ENCODE measurements at places on chromosomes 16 and 17. TPM values are rescaled to one million over a fixed set of nuclear protein-coding genes. Genes with fewer than 3 reads are reported as not detected.

ABCC11 gene
- total RNA-seq = not detected

CLEC19A gene
- not detected for total RNA-seq

HOXB1 gene
- total RNA-seq = not detected

TBC1D3E gene
- not detected for total RNA-seq

TM4SF5 gene
- total RNA-seq = not detected

DNAAF1 gene
- not detected for total RNA-seq

GP1BA gene
- not detected for total RNA-seq

KRT9 gene
- not detected for total RNA-seq

CHD9NB gene
- 0.29 TPM for total RNA-seq

RSL1D1 gene
- 90.8 TPM for total RNA-seq

SSTR5 gene
- total RNA-seq = not detected

NIP7 gene
- total RNA-seq = 34.9 TPM

NKD1 gene
- not detected for total RNA-seq

AANAT gene
- total RNA-seq = not detected

SRL gene
- total RNA-seq = 0.29 TPM

C16orf54 gene
- not detected for total RNA-seq

TBC1D3G gene
- total RNA-seq = not detected

OR1F1 gene
- total RNA-seq = not detected

ATP2A1 gene
- total RNA-seq = not detected

PTX4 gene
- 0.58 TPM for total RNA-seq

Measured in myometrial cell (primary cell).